Stimulated activated CD8-positive, alpha-beta memory T cell treated with anti-CD3 and anti-CD28 coated beads, Interleukin-4, amount 100 ng/mL, for 1 hour (primary cell): ENCODE measurements at places on chromosomes 7 and 10.

DNA sequence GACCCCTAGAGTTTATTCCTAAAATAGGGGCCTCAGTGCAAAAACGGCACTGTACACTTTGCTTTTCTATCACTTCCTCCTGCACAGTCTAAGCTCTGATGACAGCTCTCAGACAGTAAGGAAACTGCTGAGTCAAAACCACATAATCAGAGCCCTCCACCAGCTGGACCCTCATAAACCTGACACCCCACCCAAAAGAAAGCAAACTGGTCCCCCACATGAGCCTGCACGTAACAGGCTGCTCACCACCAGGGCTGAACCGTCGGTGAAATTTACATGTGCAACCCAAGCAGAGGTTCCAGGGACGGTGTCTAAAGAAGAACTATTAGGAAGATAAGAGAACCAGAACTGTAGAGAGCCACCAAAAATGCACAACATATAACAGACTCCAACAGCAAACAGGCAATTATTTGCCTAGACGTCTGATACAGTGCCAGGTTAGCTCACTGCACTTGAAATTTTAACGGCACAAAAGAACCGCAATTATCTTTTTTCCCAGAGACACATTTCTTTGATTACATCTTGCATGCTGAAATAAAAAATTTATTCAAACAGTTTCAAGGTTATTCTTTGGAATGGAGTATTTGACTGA, 19.6 kb downstream of the SGMS1 start:
- DNase-seq: no peak

- no peak for DNase-seq
These were observed 23.2 kb downstream of the NT5C3A start for GRCh38 chr7:33039257-33039902.

- DNase-seq: no peak
These were observed 4.2 kb upstream of the MUC12 start for GRCh38 chr7:100965045-100965722.

GRCh38 chr10:22317771-22318565, 1.8 kb downstream of the COMMD3 start:
- DNase-seq: no peak

DNA sequence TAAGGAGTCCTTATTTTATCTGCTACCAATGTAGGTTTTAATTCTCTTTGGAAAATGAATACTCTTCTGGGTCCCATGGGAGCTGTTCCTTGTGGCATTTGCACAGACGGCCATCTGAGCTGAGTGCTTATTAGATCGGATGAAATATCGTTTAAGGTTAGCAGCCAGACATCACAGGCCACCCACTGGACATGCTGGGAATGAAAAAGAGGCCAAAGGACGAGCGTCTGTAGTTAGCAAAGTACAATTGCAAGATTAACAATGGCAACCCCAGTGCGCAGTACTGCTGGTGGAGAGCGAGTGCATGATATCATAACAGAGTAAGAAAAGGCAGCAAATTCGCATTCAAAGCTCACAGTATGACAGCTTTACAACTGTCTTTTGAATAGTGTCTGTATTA, 28.3 kb upstream of the CREB5 start:
- DNase-seq: no peak
